ENCODE measurements at places on chromosomes 2 and 18.

DNA sequence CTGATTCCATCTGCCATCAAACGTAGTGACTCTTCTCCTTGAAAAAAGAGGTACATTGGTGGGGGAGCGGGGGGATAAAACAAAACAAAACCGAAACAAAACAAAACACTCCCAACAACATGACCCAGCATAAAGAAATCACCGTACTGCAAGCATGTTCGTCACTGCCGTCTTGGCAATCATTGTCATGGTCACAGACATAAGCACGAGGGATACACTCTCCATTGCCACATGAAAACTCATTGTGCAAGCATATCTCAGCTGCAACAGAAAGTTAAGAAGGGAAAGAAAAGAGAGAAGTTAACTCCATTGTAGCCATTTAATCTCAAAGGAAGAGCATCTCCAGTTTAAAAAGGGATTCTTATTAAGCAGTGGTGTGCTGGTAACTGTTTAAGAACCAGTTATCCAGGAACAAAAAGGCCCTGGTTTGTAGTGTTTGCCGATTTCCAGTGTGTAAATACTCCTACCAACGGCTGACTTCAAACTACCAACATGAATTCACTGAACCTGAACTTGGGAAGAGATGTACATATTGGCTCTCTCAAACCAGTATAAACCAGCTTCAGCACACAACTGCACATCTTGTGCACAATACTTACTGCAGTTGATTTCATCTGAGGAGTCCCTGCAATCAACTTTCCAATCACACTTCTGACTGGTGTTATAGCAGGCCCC lies 68.2 kb downstream of the LRP2 start:
- DNase-seq, result no peak

GRCh38 chr2:99184811-99185210 lies 3.8 kb downstream of the MRPL30 start:
- DNase-seq, result no peak

GRCh38 chr18:64132871-64133270 lies 16.0 kb downstream of the LINC00305 start:
- DNase-seq, result no peak

DNA sequence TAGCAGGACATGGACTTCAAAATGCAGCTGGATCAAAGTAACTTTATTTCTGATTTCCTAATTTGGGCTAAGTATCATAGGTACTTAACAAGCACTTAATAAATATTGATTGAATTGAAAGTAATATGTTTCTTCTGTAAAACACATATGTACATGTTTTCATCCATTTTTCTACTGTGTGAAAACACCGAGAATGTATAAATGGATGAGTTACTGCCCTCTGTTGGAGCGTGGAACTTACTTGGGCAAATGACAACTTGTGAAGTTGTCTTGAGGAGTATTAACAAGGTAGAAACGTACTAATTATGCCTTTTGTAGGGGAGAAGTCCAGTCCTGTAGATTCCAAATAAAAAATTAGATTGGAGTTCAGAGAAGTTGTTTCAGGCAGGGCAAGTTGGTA lies 87.2 kb downstream of the PHLPP1 start:
- DNase-seq, result no peak

DNA sequence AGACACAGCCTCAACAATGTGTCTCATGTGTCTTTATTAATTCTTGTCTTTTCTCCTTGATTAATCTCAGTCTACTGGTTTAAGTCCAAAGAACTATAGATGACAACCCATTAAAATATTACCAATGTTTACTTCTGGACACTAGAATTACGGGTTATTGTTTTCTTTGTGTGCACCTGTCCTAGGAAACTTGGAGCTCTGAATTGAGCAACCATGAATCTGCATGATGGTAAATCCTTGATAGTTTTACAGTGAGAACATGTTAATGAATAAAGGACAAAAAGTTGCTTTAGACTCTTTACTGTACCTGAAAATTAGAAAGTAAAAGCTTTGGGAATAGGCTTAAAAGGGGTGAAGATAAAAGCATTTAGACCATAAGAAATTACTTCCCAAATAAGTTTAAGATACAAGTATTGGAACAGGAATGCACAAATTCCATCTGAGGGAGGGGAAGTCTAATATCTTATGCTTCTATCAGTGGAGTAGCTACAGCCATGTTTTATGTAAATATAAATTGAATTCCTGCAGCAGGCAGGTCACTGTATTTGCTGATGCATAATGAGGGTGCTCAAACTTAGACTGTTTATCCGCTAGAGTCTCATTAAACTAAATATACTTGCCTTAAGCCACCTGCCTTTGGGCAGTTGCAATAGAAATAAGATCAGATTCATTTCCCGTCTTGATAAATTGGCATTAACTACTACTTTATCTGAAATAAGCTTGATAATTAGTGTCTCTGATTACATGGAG lies 603.7 kb upstream of the GCFC2 start:
- no peak for DNase-seq
